ENCODE measurements at places on chromosomes 2 and 18.

DNA sequence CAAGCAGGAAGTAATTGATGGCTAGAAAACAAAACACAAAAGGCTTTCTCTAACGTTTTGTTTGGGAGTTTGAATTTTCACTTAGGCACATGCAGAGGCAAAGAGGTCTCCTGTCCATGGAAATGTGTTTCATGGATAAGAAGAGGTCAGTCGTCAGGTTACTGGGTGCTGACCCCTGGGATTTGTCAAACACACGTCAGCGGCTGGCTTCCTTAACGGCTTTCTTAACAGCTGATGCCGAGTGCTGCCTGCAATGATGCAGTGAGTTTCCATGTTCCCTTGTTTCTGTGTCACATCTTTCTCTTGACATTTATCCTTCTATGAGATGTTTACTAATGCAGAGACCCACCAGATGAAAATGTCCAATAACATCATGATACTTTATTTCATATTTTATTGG, 31.7 kb downstream of the GPR39 start:
- no peak for DNase-seq

DNA sequence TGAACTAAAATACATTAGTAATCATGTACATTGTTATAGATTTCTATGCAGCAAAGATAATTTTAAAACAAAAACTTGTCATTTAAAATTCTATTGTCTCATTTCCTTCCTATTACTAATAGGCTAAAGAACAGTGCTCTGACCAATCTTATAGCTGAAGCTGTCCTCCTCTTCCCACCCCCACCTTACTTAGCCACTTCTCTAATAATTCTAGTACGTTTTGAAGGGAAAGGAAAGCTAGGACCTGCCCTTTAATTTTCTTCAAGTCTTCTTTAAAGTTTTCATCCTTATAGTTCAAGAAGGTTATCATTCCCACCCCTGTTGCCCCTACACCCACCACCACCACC, 121.6 kb downstream of the RBMS1 start:
- DNase-seq, result no peak

GRCh38 chr18:52963481-52963880, 623.5 kb downstream of the DCC start:
- DNase-seq, result no peak

DNA sequence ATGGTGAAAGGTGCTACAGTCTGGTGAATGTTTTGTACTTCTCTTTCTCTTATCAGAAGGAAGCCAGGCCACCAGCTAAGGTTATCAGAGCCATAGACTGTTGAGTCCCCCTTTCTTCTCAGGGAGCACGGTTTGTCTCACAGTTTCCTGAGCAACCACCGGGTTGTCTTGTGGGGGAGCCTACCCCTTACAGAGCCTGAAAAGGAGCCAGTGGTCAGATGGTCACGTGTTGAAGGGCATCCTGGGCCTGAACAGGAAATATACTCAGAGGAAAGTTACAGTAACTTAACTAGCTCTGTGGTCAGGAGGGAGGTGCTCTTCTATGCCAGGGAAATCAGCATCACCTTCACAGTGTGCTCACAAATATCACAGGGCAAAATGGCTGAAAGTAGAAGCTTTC, 11.6 kb downstream of the CD28 start:
- DNase-seq, result no peak

DNA sequence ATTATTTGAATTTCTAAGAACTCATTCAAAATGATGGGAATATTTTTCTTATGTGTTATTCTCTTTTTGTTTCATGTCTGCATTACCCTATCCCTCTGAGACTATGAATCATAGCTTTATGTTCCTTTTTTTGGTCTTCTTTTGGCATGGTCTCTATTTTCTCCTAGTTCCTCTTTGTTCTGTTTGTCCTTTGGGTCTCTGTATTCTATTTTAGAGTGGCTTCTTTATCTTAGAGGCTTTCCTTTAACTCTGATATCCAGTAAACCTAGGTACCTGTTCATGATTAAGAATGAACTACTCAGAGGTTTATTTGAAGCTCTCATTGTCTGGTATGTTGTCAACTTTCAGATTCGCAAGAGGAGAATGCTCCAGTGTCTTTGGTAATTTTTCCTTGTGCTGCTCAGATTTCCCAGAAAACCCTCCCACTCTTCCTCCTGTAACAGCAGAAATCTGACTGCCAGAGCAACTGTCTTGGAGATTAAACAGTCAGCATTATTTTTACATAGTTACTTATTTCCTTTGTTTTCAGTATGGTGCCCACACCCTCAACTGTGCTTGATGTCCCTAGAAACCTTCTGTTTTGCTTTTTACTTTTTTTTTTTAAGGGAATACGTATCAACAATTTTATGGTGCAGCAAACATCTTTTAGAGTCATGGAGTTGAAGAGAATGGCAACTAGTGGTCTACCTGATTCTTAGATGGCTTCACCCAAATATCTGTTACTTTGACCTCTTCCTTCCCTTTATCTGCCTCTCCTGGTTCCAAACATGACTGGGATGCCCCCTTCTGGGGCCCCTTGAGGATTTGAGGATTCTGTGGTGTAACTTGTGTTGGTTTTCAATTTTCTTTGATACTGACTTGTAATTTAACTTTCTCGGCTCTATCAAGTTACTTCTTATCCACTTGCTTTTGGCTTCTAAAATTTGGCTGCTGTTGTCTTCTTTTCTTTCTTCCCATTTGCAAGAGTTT, 92.0 kb downstream of the DPP10 start:
- DNase-seq, result no peak

DNA sequence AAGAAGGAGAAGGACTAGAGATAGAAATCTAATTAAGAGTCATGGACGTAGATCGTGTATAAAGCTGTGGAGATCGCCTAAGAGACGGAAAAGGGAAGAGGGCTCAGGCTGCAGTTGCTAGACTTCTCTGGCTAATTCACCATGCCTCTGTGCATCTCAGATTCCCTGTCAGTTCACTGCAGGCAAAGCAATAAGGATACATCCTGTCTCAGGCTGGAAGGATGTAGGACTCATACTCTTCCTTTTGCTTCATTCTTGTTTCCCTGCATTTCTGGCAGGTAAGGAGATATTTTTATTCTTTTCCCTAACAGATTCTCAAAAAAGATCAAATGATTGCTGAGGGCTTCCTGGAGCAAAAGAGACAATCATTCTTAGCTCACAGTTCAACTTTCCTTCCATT, 112.5 kb downstream of the AP1S3 start:
- DNase-seq, result no peak

GRCh38 chr2:101677658-101678057, 19.8 kb upstream of the MAP4K4 start:
- DNase-seq, result no peak

- no peak for DNase-seq
These were observed 132.3 kb downstream of the HDAC4 start for GRCh38 chr2:239268549-239268948.

GRCh38 chr2:30695749-30696148, 111.5 kb downstream of the CAPN13 start:
- no peak for DNase-seq

GRCh38 chr18:57433934-57434535, 1.1 kb upstream of the ONECUT2 start:
- no peak for DNase-seq

DNA sequence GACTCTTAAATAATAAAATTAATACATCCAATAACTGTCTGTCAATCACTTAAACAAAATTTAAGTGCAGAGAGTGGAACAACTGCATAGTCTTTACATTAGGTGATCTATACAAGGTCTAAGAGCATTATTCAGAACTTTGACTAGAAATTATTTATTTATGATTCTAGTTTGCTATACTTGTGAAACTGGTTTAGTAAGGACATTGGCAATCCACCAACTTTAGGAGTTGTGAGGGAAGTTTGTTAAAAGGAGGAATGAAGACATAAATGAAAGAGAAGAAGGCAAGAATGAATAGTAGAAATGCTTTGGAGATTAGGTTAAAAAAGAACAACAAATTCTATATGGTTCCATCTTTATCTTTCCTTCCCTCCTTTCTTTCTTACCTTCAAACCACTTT, 217.5 kb downstream of the GPD2 start:
- DNase-seq, result no peak

- no peak for DNase-seq
These were observed 547.2 kb downstream of the ZNF804A start for GRCh38 chr2:185145316-185146121.

DNA sequence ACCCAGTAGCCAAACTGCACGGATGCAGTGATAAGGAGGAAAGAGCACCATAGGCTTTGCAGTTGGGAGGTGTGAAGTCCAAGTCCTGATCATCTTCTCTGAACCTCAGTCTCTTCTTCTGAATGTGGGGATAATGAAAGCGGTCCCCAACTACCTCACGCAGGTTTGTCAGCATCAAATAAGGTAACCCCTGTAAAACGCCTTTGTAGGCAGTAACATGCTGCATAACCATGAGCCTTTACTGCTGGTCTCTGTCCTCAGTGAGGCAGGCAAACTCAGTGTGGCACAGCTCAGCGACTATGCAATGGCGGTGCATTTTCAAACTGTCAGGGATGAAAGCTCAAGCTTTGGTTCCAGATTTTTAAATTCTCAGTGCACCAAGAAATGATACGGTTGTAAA, 46.1 kb downstream of the DNMT3A start:
- DNase-seq, result no peak

DNA sequence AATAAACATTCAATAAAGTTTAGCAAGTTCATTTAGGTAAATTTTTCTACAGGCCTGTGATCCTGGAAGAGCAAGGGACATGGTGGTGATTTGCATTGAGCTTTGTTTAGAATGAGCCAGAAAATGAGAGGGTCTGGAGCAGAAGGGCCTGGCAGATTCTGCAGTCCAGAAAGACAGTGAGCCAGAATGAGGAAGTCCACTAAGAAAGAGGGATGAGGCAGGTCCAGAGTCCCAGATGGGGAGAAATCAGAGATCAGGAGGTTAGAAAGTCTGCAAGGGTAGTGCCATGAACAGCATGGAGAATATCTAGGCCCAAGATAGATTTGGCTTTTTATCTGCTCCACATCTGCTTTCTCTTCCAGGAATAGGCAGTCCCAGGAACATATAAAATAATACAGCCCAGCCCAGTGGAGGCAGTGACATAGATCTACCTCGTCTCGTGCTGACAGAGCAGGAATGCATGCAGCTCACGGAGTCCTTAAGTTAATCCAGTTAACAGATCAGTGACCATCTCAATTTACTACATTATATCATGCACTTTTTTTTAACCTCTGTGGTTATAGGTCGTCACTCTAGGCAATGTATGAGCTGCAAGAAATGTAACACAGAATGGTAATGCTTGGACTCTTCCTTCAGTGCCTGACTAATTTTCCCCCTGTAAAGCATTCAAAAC, 429.0 kb downstream of the SUCLG1 start:
- DNase-seq, result no peak

DNA sequence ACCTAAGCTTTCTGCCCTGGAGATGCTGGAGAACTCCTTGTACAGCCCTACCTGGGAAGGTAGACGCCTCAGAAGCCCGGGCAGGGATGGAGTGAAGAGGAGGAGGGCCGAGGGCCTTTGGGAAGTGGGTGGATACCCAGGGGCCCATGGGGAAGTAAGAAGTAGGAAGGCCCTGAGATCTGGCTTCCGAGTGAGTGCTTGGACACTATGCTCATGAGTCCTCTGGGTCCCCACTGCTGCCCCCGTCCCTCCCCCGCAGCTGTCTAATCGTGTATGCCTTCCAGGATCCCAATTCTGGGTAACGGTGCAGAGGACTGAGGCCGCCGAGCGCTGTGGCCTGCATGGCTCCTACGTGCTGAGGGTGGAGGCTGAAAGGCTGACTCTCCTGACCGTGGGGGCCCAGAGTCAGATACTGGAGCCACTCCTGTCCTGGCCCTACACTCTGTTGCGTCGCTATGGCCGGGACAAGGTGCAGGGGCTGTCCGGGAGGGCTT, 1.1 kb downstream of the DOK1 start:
- no peak for DNase-seq

- no peak for DNase-seq
These were observed 79.0 kb downstream of the DYSF start for GRCh38 chr2:71532327-71532726.

- no peak for DNase-seq
These were observed 616 bp upstream of the SP5 start for GRCh38 chr2:170714381-170715061.

- DNase-seq, result no peak
These were observed 83.6 kb upstream of the CYP1B1 start for GRCh38 chr2:38159597-38159996.

DNA sequence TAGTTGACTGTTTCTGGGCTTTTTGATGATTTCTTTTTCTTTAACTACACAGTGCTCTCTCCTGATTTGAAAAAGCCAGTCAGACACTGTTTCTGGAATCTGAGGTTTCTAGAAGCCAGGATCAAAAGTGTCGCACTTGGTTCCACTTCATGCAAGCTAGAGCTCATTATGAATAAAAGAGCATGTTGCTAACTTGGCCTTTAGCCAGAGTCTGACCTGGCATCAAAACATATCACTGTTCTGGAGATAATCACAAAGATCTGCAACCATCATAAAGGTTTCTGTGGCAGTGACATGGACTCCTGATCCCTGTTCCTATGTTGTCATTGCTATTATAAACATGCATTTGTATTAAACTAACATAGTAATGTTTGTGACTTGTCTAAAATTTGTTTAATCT, 76.1 kb upstream of the MAPRE2 start:
- no peak for DNase-seq

GRCh38 chr18:22689712-22690111, 243.4 kb upstream of the RBBP8 start:
- no peak for DNase-seq

DNA sequence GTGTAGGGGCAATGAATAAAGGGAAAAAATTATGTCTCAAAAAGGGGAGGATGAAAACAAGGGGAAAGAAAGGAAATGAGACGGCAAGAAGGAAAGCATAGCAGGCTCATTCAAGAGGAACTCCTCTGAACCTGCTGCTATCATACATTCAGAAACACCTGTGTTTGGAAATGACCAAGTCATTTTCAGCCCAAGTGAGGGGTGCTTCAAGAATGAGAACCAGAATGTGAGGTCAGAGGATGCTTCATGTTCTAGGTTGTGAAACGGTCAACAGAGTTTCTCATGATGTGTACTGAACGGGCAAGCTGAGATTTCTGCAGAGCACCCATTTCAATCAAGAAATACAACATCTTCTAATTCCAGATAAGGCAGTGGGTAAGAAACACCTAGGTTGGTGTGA, 1367.2 kb upstream of the CELF4 start:
- no peak for DNase-seq

- no peak for DNase-seq
These were observed 87.5 kb downstream of the KLF7 start for GRCh38 chr2:207078186-207078798.

DNA sequence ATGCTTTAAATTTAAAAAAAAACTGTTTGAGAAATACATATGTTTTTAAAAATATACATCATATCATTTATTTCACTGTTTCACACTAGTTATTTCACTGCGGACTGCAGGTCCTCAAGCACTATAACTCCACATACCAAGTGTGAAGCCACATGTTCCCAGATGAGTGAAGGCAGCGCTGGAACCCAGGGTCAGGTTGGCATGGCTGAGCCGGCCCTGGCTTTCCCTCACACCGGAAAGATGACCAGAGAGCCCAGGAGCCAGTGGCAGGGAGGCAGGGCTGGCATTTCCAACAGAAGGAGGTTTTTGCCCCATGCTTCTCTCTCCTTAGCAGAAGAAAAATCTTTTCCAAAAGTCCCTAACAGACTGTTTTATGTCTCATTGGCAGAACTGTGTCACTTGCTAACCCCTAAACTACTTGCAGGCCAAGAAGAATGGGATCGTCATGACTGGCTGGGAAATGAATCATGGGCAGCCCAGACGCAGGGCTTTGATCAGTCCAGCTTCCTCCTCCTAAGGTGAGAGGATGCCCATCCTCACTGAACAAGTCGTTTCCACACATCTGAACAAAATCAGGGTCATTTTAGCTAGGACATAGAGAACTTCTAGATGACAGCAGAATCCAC, 287.6 kb upstream of the HNRNPA3 start:
- no peak for DNase-seq

- DNase-seq, result no peak
These were observed 100.6 kb downstream of the CABLES1 start for GRCh38 chr18:23235860-23236259.

GRCh38 chr2:182181381-182181780, 195.7 kb downstream of the PPP1R1C start:
- DNase-seq, result no peak

Data from stimulated activated CD4-positive, alpha-beta T cell treated with anti-CD3 and anti-CD28 coated beads, TNF-alpha, amount 100 ng/mL, for 24 hours (primary cell).